ENCODE measurements at places on chromosomes 4 and X. TPM values are rescaled to one million over a fixed set of nuclear protein-coding genes. Genes with fewer than 3 reads are reported as not detected.

The S100P gene
- total RNA-seq, result 0.31 TPM

The IBSP gene
- total RNA-seq, result 0.21 TPM

The CHM gene
- total RNA-seq, result 5.0 TPM

The XPNPEP2 gene
- total RNA-seq, result 0.31 TPM

The MAGEB10 gene
- not detected for total RNA-seq

The MAGEA2 gene
- not detected for total RNA-seq

The SEC31A gene
- 186 TPM for total RNA-seq

The GAGE12F gene
- total RNA-seq, result not detected

The UGT2A3 gene
- not detected for total RNA-seq

The FATE1 gene
- not detected for total RNA-seq

The NUDT10 gene
- 0.31 TPM for total RNA-seq

The GAGE2A gene
- total RNA-seq, result not detected

The SHOX gene
- not detected for total RNA-seq

The LEF1 gene
- 327 TPM for total RNA-seq

The FAM193A gene
- total RNA-seq, result 21.0 TPM

The SSX2 gene
- total RNA-seq, result not detected

The LUZP4 gene
- not detected for total RNA-seq

The PDGFRA gene
- total RNA-seq, result 0.94 TPM

The FDCSP gene
- total RNA-seq, result not detected

The SAGE1 gene
- total RNA-seq, result not detected

The GSX2 gene
- total RNA-seq, result not detected

The ADH1C gene
- total RNA-seq, result not detected

The COL4A6 gene
- total RNA-seq, result not detected

The CLCN4 gene
- 0.84 TPM for total RNA-seq

The INTS12 gene
- total RNA-seq, result 21.4 TPM

The TRIML1 gene
- total RNA-seq, result not detected

The ACSL1 gene
- total RNA-seq, result 110 TPM

The CT83 gene
- not detected for total RNA-seq

The CFAP99 gene
- total RNA-seq, result 0.10 TPM

The NEIL3 gene
- total RNA-seq, result 6.3 TPM

The NUP62CL gene
- total RNA-seq, result 2.3 TPM

The PAGE2 gene
- not detected for total RNA-seq

The LAS1L gene
- total RNA-seq, result 20.3 TPM

The VEGFD gene
- not detected for total RNA-seq

All from mononuclear cell (primary cell).